Uterus (tissue), 4 donors: ENCODE measurements at places on chromosomes 2 and 18. TPM values are rescaled to one million over a fixed set of nuclear protein-coding genes. Genes with fewer than 3 reads are reported as not detected.

The NMS gene
- not detected for total RNA-seq

The DBI gene
- 31.3 TPM for total RNA-seq

The LRATD1 gene
- total RNA-seq = 10.2 TPM

The SRD5A2 gene
- total RNA-seq = not detected

DNA sequence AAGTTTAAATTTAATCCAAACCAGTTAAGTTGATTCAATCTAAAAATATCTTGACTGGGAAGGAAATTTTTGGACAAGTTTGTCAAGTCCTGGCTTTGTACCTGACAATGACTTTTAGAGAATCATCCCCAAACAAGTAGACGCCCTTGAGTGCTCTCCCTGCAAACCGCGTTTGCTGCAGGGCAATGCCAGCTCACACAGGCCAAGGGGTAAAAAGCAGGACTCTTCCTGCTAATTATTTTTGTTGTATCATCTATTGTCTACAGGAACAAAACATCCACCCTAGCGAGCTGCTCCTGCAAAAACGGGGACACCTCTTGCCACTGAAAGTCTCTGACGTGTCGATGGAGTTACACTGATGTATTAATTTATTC is 10.9 kb downstream of the ID2 start:
- no peak for DNase-seq
- no peak overlapping the region for H3K27ac ChIP-seq
- H3K4me3 ChIP-seq = no peak overlapping the region
- no peaks in the 10 kb centered on the region for H3K27me3 ChIP-seq
- no peaks in the 10 kb centered on the region for H3K36me3 ChIP-seq
- no peaks in the 10 kb centered on the region for H3K4me1 ChIP-seq

DNA sequence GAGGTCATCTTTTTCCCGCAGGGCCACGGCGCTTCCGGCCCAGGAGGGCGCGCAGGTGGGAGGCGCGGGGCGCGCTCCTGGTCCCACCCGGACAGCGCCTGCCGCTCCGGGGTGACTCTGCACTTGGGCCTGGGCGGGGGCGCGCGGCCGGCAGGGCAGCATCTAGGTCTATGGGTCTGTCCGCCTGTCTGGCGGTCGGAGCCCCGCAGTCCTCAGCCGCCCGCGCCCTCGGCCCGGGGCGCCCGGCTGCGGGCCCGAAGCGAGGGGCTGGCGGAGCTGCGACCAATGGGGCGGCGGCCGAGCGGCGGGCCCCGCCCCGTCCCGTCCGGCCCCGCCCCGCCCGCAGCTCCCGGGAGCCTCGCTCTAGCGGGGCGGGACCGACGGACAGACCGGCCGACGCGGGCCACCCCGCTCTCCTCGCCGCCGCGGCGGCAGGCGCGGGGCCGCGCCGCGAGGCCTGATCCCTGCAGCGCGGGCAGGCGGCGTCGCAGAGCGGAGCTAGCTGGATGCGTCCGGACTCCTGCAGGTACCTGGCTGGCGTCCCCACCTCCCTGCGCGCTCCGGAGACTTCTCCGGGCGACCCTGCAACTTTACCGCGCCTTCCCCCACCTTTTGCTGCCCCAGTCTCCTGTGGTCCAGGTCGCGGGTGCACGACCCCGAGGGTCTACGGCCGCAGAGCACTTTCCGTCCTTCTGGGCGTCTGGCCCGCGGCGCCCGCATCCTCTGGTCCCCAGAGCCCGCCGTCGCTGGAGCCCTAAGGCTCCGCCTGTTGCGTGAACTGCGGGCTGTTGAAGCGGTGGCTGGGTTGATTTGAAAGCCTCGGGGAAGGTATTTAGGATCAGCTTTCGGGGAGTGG is at the start of gene KCNS3:
TSS of gene KCNS3 (plus strand) at position 387 of the 856 bp plus-strand sequence. CDS start 52,342 bp downstream, outside the sequence.
- H3K4me3 ChIP-seq = peak within 1 kb of the TSS; percentile 29
- H3K27ac ChIP-seq = peak within 1 kb of the TSS; percentile 5
- H3K27me3 ChIP-seq = no peaks in the 10 kb centered on the region
- no peaks in the 10 kb centered on the region for H3K4me1 ChIP-seq
- DNase-seq = peak; percentile 25
- H3K36me3 ChIP-seq = no peaks in the 10 kb centered on the region

DNA sequence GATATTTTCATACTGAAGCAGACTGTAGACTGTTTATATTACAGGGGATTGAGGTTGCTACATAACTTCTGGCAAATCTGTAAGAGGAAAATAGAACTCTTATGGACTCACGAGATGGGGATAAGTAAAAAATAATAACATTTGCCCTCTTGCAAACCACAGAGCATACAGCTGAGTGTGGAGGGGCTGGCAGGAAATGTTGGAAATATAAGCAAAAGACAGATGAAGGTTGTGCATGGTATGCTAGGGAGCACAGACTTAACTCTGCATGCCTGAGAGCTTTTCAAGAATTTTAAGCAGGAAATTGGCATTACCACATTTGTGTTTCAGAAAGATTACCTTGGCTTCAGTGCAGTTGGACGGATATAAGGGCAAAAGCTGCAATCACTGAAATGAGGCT is 411.1 kb downstream of the RAD51AP2 start:
- H3K27ac ChIP-seq = no peak overlapping the region
- no peak overlapping the region for H3K4me3 ChIP-seq
- no peaks in the 10 kb centered on the region for H3K4me1 ChIP-seq
- no peaks in the 10 kb centered on the region for H3K36me3 ChIP-seq
- no peaks in the 10 kb centered on the region for H3K27me3 ChIP-seq

- H3K27me3 ChIP-seq = no peaks in the 10 kb centered on the region
- DNase-seq = no peak
- H3K27ac ChIP-seq = no peak overlapping the region
- H3K4me1 ChIP-seq = peaks cover 5% of the 10 kb centered on the region
- H3K36me3 ChIP-seq = no peaks in the 10 kb centered on the region
Measured at GRCh38 chr2:46704593-46704992, 211.0 kb downstream of the MCFD2 start.

DNA sequence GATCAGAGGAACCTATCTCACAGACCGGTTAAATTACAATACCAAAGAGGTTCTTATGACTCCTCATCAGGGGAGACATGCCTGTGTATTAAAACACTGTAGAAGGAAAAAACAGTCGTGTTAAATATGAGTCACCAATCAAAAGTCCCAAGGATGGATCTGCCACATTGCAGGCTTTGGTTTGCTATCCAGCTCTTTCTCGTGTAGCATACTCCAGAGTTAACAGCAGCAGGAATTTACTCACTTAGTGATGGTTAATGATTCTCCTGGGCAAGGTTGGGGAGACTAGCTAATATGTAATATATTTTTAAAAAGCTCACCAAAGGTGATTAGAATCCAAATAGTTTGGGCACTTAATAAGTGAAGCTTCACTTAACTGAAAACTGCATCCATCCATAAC is 109.7 kb downstream of the MBD5 start:
- H3K36me3 ChIP-seq = no peaks in the 10 kb centered on the region
- H3K4me1 ChIP-seq = no peaks in the 10 kb centered on the region

GRCh38 chr2:120299004-120299403 is 46.4 kb downstream of the RALB start:
- no peak for DNase-seq
- no peaks in the 10 kb centered on the region for H3K36me3 ChIP-seq
- H3K4me1 ChIP-seq = no peaks in the 10 kb centered on the region
- no peak overlapping the region for H3K27ac ChIP-seq
- no peaks in the 10 kb centered on the region for H3K27me3 ChIP-seq

GRCh38 chr18:3458952-3459853 is 9.2 kb downstream of the TGIF1 start:
- no peaks in the 10 kb centered on the region for H3K36me3 ChIP-seq
- no peaks in the 10 kb centered on the region for H3K27me3 ChIP-seq
- DNase-seq = no peak

DNA sequence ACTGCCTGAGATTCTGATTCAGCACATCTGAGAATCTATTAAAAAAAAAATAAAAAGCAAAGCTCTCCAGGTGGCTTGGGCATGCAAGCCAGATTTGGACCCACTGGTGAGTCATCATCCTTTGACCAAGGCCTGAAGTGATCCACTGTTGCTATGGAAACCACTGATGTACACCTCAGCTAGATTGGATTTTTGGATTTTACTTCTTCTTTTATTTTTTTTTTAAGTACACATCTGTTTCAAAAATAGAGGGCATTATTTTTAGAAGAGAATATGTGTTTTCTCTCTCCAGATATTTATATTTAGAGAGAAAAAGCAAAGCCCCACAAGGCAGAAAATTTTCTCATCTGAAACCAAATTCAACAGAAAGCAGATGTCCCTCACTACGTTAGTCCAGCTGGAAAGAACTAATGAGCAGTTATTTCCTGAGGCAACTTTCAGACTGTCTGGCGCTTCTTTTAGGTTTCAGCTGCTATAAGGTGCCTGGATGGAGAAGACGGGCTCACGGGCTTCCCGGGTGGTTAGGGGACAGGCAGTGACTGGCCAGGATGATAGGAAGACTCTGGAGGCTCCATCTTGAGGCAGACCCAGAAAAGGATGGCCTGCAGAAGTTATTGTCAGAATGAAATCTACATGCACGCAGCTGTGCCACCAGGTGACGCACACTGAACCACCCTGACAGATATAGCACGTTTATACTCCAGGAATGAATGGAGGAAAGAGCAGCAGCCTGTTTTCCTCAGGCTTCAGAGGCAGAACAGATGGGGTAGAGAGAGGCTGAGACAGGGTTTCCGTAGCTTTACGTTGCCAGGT is 50.5 kb downstream of the MRPL35 start:
- H3K4me1 ChIP-seq = no peaks in the 10 kb centered on the region
- no peaks in the 10 kb centered on the region for H3K36me3 ChIP-seq
- no peak overlapping the region for H3K4me3 ChIP-seq
- peak; percentile 59 for DNase-seq
- peak overlapping the region; percentile 84 for H3K27ac ChIP-seq
- H3K27me3 ChIP-seq = no peaks in the 10 kb centered on the region

GRCh38 chr18:41972067-41972925 is 17.3 kb downstream of the PIK3C3 start:
- H3K36me3 ChIP-seq = no peaks in the 10 kb centered on the region
- no peak overlapping the region for H3K27ac ChIP-seq
- no peaks in the 10 kb centered on the region for H3K27me3 ChIP-seq
- H3K4me1 ChIP-seq = no peaks in the 10 kb centered on the region
